ENCODE measurements at places on chromosomes 7 and 10.
A peak's percentile ranks its signal among the peaks of the same experiment; 100 is the strongest.

- no peak for DNase-seq
- H3K4me1 ChIP-seq: no peaks in the 10 kb centered on the region
- H3K4me3 ChIP-seq: no peak overlapping the region
- H3K27me3 ChIP-seq: peaks cover 4% of the 10 kb centered on the region
Measured at GRCh38 chr7:107816011-107816566, 13.1 kb upstream of the SLC26A3 start.

DNA sequence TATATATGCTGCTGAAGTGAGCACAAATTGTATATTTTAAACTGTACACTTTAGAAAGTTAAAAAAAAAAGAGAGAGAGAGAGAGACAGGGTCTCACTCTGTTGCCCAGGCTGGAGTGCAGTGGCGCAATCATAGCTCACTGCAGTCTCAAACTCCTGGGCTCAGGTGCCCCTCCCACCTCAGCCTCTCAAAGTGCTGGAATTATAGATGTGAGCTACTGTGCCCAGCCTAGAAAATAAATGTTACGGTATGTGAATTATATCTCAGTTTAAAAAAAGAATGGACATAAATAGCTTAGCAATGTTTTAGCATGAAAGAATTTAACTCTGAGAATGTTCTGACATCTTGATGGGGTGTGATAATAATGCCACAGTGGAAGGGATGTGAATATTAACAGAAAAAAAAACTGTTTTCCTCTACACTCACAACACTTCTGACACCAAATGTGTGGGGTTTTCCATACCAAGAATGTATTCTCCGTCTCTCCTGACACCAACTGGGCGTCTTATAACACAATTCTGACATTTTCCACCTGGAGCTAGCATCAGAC is 162.1 kb downstream of the PLCE1 start:
- H3K4me3 ChIP-seq: no peak overlapping the region
- no peaks in the 10 kb centered on the region for H3K27me3 ChIP-seq

GRCh38 chr10:132407243-132407746 is 10.3 kb downstream of the PWWP2B start:
- no peaks in the 10 kb centered on the region for H3K27me3 ChIP-seq
- peak overlapping the region; percentile 84 for H3K4me3 ChIP-seq
- peaks cover 20% of the 10 kb centered on the region for H3K36me3 ChIP-seq
- peak overlapping the region; percentile 95 for H3K27ac ChIP-seq
- peaks cover 27% of the 10 kb centered on the region for H3K4me1 ChIP-seq
- no peak for DNase-seq

GRCh38 chr10:132448248-132448731 is 51.3 kb downstream of the PWWP2B start:
- no peak for DNase-seq
- H3K27ac ChIP-seq: no peak overlapping the region
- peaks cover 73% of the 10 kb centered on the region for H3K4me1 ChIP-seq
- H3K36me3 ChIP-seq: no peaks in the 10 kb centered on the region

DNA sequence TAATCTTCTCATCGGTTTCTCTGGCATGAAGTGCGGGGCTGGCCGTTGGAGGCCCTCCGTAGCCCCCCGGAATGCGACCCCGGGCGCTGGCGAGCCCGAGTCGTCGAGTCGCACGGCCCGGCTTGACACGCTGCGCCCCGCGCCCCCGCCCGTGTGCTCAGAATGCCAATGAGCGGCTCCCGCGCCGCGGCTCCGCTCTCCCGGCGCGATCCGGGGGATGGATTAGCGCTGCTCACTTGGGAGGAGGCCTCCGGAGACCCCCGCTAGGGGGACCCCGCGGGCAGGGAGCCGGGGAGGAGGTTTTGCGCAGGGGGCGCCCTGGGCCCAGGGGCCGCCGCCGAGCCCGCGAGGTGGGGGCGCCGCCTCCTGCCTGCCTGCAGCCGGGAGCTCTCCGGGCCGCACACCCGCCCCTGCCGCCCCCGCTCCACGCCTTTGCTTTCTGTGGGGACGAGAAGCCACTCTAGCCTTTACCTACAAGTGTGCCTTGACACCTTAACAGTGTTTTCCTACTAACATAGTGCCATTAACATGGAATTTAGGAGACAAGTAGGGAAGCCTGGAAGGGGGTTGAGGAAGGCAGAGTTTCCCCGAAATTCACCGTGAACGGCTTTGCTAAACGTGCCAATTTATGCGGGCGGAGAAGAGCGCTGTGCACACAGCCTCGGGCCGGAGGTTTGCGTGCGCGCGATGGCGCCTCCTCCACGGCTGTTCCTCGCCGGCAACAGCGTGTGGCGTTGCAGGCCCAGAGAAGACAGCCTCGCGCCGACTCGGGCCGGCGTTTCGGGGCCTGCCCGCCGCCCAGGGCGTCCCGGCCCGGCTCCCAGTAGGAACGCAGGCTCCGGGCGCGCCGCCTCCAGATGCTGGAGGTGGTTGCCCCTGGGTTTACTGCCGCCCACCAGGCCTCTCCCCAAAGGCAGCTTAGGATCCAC is 7.1 kb downstream of the SHH start:
- H3K4me1 ChIP-seq: peaks cover 20% of the 10 kb centered on the region
- no peak overlapping the region for H3K27ac ChIP-seq
- peaks cover 54% of the 10 kb centered on the region for H3K27me3 ChIP-seq
- no peaks in the 10 kb centered on the region for H3K36me3 ChIP-seq
- H3K4me3 ChIP-seq: peak overlapping the region; percentile 74

DNA sequence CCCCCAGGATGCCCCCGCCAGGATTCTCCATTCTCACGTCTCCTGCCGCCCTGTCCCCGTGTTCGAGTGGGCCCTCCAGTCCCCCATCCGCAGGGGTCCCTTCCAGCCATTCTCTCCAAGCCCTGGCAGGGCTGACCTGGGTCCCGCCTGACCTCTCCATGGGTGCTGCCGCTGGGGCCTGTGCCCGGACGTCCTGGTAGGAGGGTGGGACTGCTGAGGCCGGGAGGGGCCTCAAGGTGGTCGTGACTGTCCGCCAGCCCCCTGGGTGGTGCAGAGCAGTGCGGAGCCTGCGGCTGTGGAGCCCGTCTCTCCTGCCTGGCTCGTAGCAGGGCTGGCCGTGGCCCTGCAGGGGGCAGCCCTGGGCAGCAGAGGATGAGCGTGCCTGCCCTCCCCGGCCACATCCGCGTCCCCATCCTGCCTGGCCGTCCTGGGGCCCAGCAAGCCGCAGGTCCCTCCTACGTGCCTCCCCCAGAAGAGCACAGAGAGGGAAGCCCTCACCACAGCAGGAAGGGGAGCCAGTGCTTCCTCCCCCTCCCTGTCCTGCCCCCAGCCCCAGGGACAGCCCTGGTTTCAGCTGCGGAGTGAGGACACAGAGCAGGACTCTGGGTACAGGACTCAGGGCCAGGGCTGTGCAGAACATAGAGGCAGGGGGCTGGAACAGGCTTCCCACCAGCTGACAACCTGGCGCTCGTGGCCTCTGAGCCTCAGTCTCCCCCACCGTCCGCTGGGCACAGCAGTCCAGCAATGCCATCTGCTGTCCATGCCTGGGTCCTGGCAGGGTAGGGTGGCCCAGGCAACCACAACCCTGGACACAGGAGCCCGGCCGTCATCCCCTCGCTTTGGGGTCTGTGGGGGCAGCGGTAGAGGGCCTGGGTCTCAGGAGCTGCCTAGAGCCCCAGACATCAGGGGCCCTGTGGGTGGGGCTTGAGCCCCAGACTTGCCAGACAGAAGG is 1.5 kb upstream of the GRIFIN start:
- H3K4me1 ChIP-seq: peaks cover 8% of the 10 kb centered on the region
- peak; percentile 46 for DNase-seq
- H3K27ac ChIP-seq: peak overlapping the region; percentile 31
- H3K27me3 ChIP-seq: no peaks in the 10 kb centered on the region
- peaks cover under 1% of the 10 kb centered on the region for H3K36me3 ChIP-seq

GRCh38 chr10:35874311-35875015 is 232.4 kb upstream of the FZD8 start:
- H3K27me3 ChIP-seq: no peaks in the 10 kb centered on the region
- no peaks in the 10 kb centered on the region for H3K4me1 ChIP-seq
- no peak for DNase-seq
- H3K27ac ChIP-seq: no peak overlapping the region
- no peak overlapping the region for H3K4me3 ChIP-seq
- H3K36me3 ChIP-seq: no peaks in the 10 kb centered on the region

DNA sequence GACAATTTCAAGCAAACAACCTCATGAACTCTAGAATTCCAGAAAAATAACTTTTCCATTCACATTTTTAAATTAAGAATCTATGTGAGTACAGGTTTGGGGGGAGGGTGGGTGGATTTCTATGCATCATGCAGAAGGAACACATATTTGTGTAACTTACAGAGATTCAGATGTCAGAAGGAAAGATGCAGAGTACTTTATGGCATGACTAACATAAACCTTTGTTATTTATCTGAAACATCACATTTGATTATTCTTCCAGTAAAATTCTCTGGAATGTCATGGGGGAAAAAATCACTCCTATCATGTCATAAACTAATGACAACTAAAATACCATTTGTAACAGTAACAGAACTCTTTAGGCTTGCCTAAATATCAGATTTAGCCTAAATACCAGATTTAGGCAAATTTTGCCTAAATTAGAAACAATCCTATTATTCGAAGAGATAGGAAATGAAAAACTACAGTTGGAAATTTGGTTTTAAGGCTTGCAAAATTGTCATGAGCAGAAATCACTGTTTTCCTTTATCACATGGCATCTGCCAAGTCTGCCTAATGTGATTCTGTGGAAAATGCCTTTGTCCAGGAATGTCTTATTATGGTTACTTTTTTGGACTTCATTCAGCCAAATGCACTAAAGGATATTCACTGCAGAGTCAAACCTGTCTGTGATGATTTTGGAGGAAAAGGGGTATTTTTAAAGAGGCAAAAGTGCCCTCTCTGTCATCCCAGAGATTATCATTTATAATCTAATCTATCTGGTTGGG is 527.7 kb upstream of the CELF2 start:
- H3K27me3 ChIP-seq: no peaks in the 10 kb centered on the region
- no peak overlapping the region for H3K4me3 ChIP-seq
- DNase-seq: no peak
- H3K27ac ChIP-seq: no peak overlapping the region
- no peaks in the 10 kb centered on the region for H3K36me3 ChIP-seq
- no peaks in the 10 kb centered on the region for H3K4me1 ChIP-seq
